Immature natural killer cell (primary cell): ENCODE measurements at places on chromosomes 2 and 18.

DNA sequence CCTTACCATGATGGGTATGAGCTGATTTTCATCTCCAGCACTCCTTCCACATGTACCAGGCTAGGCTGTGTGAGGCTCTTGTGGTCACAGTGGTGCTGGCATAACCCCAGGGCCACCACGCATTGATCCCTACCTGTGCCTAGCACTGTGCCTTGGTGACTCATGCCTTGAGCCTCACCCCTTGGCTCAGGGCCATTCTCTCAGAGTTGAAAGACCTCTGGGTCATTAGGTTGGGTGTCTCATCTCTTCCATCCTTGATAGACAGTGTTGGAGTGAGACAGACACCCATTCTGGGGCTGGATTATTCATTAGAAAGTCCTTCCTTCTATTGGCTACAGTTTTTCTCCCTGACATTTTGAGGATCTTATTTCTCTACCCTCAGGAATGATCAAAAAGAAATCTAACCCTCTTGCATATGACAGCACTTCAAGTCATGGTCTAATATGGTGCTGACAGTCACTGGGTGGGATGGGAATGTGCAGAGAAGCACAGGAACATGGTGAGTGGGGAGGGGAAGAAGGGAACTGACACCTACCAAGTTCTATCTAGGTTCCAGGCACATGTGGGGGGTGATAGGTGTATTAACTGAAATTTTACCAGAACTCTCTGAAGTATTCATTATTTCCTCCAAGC lies 41.3 kb downstream of the DYSF start:
- H3K27me3 ChIP-seq = peaks cover 5% of the 10 kb centered on the region
- DNase-seq = no peak
- no peaks in the 10 kb centered on the region for H3K4me1 ChIP-seq
- no peak overlapping the region for H3K27ac ChIP-seq
- H3K36me3 ChIP-seq = no peaks in the 10 kb centered on the region

DNA sequence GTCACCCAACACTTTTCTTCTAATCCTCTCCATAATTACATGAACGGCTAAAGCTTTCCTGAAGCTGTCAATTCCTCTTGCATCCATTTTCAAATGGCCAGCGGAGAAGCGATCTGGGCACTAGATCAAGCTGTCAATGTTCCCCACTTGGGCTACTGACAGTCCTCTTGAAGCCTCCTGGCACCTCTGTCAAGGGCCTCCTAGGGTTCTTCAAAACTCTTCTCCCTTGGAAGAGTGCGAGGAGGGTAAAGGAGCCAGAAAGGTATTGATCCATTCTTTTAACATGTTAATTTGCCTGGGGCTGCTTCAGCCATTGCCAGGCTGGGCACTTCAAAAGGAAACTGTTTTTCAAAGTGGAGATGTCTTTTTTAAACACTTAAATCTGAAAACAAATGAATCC lies 19.8 kb downstream of the EPHA4 start:
- no peak for DNase-seq
- no peaks in the 10 kb centered on the region for H3K27me3 ChIP-seq
- H3K4me3 ChIP-seq = no peak overlapping the region
- peaks cover 10% of the 10 kb centered on the region for H3K36me3 ChIP-seq

GRCh38 chr2:134567666-134568065 lies 151.1 kb downstream of the TMEM163 start:
- H3K4me3 ChIP-seq = no peak overlapping the region
- H3K27ac ChIP-seq = no peak overlapping the region
- DNase-seq = no peak
- H3K4me1 ChIP-seq = peaks cover 8% of the 10 kb centered on the region
- H3K36me3 ChIP-seq = no peaks in the 10 kb centered on the region
- peaks cover 2% of the 10 kb centered on the region for H3K27me3 ChIP-seq

- no peak overlapping the region for H3K27ac ChIP-seq
- no peaks in the 10 kb centered on the region for H3K36me3 ChIP-seq
- H3K4me3 ChIP-seq = peak overlapping the region; percentile 47
- peaks cover 3% of the 10 kb centered on the region for H3K4me1 ChIP-seq
- H3K27me3 ChIP-seq = peaks cover 5% of the 10 kb centered on the region
Measured at GRCh38 chr2:152468899-152469692, 134.1 kb downstream of the FMNL2 start.

DNA sequence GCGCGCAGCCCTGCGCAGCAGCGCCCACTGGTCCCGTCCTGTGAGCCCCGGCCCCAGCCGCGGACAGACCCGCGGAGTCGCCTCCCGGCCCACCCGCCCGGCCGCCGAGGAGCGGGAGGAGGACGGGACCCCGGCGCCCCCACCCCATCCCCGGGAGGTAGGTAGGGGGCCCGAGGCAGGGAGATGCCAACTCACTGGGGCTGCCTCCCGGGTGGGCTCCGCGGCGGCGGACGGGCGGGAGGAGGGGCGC lies 160 bp downstream of the SPTBN1 start:
- no peak overlapping the region for H3K4me3 ChIP-seq
- H3K4me1 ChIP-seq = peaks cover 21% of the 10 kb centered on the region
- DNase-seq = no peak

GRCh38 chr2:173823543-173823939 lies 141.6 kb downstream of the SP3 start:
- no peak for DNase-seq
- H3K4me1 ChIP-seq = no peaks in the 10 kb centered on the region
- H3K4me3 ChIP-seq = no peak overlapping the region
- peaks cover 6% of the 10 kb centered on the region for H3K27me3 ChIP-seq

DNA sequence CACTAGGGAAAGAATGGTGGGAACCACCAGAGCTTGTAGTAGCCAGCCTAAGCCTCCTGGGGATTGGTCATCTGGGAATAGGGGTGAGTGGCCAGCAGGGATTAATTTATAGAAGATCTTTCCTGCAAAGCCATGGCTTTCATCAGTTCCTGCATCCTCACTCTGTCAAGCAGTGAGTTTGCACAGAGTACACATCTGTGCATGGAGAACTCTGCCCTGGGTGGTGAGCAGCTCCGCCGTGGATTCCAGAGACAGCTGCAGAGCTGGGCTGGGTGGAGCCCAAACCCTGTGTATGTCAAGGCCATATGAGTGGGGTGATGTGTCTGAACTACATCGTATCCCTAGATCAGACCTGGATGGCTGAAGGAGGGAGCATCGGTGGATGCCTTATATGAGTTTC lies 182.2 kb downstream of the GLI2 start:
- H3K4me3 ChIP-seq = no peak overlapping the region
- no peaks in the 10 kb centered on the region for H3K36me3 ChIP-seq
- no peaks in the 10 kb centered on the region for H3K4me1 ChIP-seq
- H3K27me3 ChIP-seq = no peaks in the 10 kb centered on the region

- H3K27me3 ChIP-seq = no peaks in the 10 kb centered on the region
- no peak overlapping the region for H3K27ac ChIP-seq
- H3K4me1 ChIP-seq = peaks cover 19% of the 10 kb centered on the region
- no peak for DNase-seq
Measured at GRCh38 chr2:68044099-68044498, 18.7 kb downstream of the C1D start.

DNA sequence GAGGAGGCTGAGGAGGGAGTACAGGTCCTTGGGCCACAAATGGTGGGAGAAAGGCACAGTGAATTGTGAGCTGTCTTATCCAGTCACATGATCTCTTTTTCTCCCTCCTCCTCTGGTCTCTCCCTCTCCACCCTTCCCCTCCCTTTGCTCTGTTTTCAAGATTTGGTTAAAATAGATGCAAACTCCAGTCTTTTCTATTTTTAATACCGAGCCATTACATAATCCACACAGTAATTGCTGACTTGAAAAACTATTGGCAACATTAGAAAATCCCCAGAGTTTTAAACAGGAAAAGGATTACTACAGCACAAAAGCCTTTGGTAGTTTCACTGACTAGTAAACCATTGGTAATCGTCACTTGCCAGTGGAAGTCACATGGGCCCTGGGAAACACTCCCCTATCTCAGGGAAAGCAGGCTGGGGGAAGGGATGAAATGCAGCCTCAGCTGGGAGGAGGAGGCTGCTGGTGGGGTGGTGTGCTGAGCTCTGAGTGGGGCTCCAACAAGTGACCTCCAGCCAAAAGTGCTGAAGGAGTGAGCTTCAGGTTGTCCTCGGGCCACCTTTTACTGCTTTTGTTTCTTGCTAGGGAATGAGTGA lies 57.4 kb upstream of the PCBP1 start:
- H3K27me3 ChIP-seq = peaks cover 4% of the 10 kb centered on the region
- no peak overlapping the region for H3K4me3 ChIP-seq
- H3K36me3 ChIP-seq = peaks cover 22% of the 10 kb centered on the region
- H3K27ac ChIP-seq = no peak overlapping the region
- DNase-seq = no peak

- no peak overlapping the region for H3K27ac ChIP-seq
- peaks cover 6% of the 10 kb centered on the region for H3K27me3 ChIP-seq
- H3K36me3 ChIP-seq = no peaks in the 10 kb centered on the region
- H3K4me3 ChIP-seq = no peak overlapping the region
Measured at GRCh38 chr2:96402591-96402990, 67.0 kb downstream of the NCAPH start.

- peaks cover 3% of the 10 kb centered on the region for H3K27me3 ChIP-seq
- H3K4me3 ChIP-seq = no peak overlapping the region
- H3K36me3 ChIP-seq = no peaks in the 10 kb centered on the region
- no peak overlapping the region for H3K27ac ChIP-seq
- DNase-seq = no peak
- no peaks in the 10 kb centered on the region for H3K4me1 ChIP-seq
Measured at GRCh38 chr18:73942081-73942625, 205.5 kb downstream of the FBXO15 start.

DNA sequence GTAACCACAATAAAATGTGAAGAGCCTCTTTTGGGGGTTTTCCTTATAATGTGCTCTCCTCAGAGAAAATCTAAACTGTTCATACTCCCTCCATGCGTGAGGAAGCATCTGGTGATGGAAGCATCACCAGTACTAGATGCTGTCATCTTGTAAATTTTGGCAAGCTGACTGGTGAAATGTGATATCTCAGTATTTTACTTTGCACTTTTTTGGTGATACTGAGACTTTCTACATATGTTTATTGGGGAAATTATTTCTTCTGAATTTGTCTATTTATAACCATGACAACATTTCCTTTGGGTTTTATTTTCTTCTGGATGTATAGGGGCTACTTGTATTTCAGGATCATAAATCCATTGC lies 95.9 kb upstream of the DLGAP1 start:
- no peak overlapping the region for H3K27ac ChIP-seq
- H3K36me3 ChIP-seq = no peaks in the 10 kb centered on the region
- H3K27me3 ChIP-seq = peaks cover 2% of the 10 kb centered on the region
- no peak for DNase-seq
- H3K4me1 ChIP-seq = no peaks in the 10 kb centered on the region

DNA sequence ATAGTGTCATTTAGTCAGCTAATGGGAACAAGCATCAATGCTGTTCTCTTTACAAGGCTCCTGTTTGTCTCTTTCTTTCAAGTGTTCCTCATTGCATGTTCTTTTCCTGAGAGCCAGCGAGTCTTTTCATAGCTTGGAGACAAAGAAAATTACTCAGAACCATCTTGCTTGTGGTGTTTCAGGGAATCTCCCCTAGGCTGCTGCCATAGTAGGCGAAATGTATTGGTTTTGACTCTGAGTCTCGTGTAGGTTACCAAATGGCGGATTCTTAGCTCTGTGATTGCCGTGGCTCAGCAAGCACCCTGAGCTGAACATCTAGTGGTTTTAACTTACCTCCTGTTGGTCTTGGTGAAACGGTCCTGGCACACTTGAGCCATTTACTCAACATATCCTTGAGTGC lies 68.7 kb downstream of the RHBDD1 start:
- H3K4me1 ChIP-seq = peaks cover 45% of the 10 kb centered on the region
- H3K4me3 ChIP-seq = no peak overlapping the region
- peak overlapping the region; percentile 58 for H3K27ac ChIP-seq
- no peak for DNase-seq
- H3K36me3 ChIP-seq = peaks cover 6% of the 10 kb centered on the region

DNA sequence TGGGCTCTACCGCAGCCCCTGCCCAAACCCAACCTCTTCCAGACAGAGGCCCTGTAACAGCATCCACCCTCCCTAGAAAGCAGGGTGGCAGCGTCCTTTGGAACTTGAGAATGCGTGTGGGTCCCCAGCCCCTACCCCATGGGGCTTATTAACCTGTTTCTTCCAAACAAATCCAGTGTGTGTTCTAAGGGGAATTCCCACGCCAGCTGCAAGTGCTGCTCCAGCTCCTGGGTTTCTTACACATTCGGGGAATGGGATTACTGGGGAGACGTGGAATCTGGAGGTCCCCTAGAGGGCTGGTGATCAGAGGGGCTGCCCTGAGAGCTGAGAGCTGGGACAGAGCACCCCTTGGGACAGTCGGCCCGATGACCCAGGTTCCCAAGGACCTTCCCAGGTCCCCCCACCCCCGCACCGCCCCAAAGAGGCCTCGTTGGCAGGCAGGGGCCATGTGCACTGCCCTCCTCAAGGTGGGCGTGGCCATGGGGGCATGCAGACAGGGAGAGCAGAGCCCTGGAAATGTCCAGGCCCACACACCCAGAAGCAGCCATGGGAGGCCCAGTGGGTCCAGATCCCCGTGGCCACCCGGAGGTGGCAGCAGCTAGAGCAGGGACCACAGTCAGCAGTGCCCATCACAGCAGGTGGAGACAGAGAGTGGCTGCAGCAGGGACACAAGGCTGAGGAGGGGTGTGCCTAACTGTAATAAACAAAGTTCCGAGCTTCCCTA lies 18.8 kb upstream of the TEX44 start:
- no peak overlapping the region for H3K4me3 ChIP-seq
- peaks cover 4% of the 10 kb centered on the region for H3K36me3 ChIP-seq
- no peak overlapping the region for H3K27ac ChIP-seq
- peaks cover 23% of the 10 kb centered on the region for H3K4me1 ChIP-seq
- DNase-seq = no peak

DNA sequence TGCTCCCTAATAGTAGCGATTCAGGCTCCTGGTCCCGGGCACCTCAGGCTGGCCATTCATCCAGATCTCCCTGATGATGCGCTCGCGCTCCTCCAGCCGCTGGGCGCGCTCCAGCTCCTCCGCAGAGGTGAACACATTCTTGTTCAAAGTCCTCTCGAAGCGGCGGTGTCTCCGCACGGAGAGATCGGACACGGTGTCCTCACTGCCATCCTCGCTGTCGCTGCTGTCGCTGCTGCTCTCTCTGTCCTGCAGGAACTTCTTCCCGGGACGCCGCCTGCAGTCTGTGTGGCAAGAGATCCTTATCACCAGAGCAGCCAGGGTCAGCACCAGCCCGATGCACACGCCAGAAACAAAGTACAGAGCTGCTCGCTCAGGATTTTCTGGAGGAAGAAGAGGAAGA lies 67.5 kb downstream of the EVA1A start:
- no peak overlapping the region for H3K27ac ChIP-seq
- no peaks in the 10 kb centered on the region for H3K36me3 ChIP-seq
- H3K4me1 ChIP-seq = no peaks in the 10 kb centered on the region
- no peak overlapping the region for H3K4me3 ChIP-seq
- no peak for DNase-seq

DNA sequence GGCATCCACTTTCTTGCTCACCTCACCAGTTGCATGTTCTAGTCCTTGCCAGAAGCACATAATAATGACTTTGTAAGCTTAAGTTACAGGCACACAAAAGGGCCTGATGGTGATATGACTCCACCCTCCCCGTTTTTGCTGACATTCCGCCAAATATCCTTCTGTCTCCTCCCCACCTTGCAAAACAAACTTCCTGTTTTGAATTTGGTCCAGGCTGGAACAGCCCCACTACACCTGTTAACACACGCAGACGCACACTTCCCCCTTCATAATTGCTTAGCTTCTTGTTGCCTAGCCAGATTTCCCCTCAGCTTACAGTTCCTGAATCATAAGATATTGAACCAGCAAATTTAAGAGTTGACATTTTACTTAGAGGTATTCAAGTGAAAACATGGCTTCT lies at the start of gene MGAT5:
Gene MGAT5 (plus strand): TSS at position 269 of the 400 bp plus-strand sequence. CDS start 332 bp downstream, outside the sequence.
- H3K4me1 ChIP-seq = peaks cover 81% of the 10 kb centered on the region
- H3K27me3 ChIP-seq = peaks cover 3% of the 10 kb centered on the region
- H3K27ac ChIP-seq = no peak within 1 kb of the TSS
- no peak for DNase-seq
- peaks cover 11% of the 10 kb centered on the region for H3K36me3 ChIP-seq

GRCh38 chr2:47719099-47719498 lies 63.8 kb upstream of the MSH6 start:
- H3K27ac ChIP-seq = no peak overlapping the region
- H3K4me1 ChIP-seq = no peaks in the 10 kb centered on the region
- DNase-seq = no peak
